Stimulated activated CD4-positive, alpha-beta T cell treated with anti-CD3 and anti-CD28 coated beads, Interleukin-1b, Interleukin-23, amount 100 ng/mL, for 24 hours (primary cell): ENCODE measurements at places on chromosomes 16 and 17.

DNA sequence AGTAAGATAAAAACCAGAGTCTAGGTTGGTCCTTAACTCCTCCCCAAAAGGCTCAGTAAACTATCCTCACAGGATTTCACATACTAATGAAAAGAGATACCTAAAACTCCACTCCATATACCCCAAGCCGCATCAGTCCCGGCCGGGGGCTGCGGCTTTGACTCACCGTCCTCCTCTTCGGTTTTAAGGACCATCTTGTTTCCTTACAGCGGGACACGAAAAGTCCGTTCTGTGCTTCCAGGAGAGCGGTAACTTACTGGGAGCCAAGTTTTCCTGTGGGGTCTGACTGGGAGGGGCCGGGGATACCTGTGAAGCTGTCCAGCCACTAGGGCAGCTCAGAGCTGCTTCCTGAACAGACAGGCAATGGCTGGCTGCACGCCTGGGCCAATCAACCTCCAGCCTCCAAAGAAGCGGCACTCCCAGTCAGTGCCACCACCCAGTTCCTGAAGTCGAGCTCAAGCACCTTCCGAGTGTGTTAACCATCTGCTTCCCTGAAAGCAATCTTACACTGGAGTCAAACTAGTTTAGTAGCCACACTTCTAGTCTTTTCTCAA is 45.5 kb downstream of the CYTH1 start:
- DNase-seq: no peak

DNA sequence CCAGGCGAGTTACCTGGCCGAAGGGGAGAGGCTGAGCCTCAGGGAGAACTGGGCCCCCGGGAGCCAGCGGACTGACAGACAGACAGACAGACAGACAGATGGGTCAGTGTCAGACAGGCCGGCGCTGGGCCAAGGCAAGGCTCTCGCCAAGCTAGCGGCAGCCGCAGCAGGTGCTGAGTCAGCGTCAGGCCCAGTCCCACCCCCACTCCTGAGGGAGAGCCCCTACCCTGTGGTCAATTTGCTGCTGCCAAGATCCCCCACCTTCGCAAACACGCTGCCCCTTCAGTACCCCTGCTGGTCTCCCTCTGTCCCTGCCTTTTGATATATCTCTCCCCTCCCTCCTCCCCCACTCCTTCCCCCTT is 1.5 kb downstream of the FGF11 start:
- DNase-seq: no peak

GRCh38 chr16:54882556-54882955 is 48.1 kb upstream of the IRX5 start:
- DNase-seq: no peak

- DNase-seq: no peak
These were observed 88.8 kb downstream of the ARHGAP44 start for GRCh38 chr17:12877953-12878669.

GRCh38 chr17:50056217-50056960 is 479 bp downstream of the ITGA3 start:
- no peak for DNase-seq

- no peak for DNase-seq
These were observed 23.6 kb upstream of the YWHAE start for GRCh38 chr17:1423456-1424135.

GRCh38 chr17:5410594-5411272 is 8.7 kb downstream of the NUP88 start:
- DNase-seq: no peak

DNA sequence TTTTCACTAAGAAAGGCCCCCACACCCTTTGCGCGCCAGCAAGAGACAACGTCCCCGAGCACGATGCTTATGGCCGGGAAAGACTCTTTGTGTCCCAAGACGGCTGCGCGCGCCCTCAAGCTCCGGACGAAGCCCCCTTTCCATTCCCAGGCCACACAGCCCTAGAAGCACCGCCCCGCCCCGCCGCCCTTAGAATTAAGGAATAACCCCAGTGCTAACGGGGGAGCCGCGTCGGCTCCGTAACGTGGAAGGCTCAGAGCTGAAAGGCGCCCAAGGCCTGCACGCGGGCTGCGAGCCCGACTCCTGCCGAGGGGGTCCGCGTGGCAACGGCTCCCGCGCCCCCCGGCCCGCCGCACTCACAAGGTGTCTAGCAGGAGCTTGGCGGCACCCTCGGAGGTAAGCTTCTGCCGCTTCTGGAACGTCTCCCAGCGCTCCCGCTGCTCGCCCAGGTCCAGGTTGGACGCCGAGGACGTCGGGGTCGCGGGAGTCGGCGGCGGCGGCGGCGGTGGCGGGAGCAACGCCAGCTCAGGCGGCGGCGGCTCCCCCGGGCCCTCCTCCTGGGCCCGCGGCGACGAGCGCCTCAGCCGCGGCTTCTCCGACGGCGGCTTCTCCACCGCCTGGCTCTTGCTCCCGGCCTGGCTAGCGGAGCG is 477 bp downstream of the CENPV start:
- peak; percentile 24 for DNase-seq

GRCh38 chr17:45950888-45951287 is 48.2 kb upstream of the STH start:
- DNase-seq: no peak

- no peak for DNase-seq
These were observed 7.8 kb upstream of the KRT19 start for GRCh38 chr17:41535764-41536481.

DNA sequence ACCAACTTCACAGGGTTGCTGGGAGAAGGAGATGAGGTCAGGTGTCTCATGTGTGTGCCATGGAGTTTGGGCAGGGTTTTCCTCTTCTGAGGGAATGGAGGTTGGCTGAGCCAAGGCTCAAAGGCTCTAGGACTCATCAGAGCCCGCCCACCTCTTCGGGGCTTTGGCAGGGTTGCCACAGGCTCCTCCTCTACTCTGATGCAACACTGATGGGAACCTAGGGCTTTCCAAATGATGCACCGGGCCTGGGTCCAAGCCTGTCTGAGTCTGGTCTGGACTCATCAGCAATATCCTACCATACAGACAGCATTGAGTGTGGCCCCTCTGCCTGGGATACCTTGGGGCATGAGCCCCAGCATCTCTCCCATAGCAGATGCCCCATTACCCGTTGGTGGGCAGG is 59.5 kb upstream of the LHX1 start:
- no peak for DNase-seq

DNA sequence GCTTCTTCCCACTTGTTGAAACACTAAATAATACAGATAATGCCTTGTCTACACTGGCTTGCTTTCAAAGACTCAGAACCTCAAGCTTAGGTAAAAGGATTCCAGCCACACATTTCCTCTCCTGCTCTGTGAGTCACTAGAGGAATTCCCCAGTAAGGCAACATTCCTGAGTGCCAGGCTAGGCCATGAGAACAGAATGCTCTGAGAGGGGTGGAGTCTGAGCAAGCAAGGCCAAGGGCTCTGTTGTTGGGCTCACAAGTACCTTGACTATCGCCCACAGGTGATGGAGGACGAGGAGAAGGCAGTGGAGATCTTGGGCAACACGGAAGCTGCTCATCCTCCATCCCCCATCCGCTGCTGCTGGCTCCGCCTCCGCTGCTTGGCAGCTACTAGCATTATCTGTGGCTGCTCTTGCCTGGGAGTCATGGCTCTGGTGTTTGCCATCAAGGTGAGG is 6.7 kb upstream of the PHKG2 start:
- no peak for DNase-seq

DNA sequence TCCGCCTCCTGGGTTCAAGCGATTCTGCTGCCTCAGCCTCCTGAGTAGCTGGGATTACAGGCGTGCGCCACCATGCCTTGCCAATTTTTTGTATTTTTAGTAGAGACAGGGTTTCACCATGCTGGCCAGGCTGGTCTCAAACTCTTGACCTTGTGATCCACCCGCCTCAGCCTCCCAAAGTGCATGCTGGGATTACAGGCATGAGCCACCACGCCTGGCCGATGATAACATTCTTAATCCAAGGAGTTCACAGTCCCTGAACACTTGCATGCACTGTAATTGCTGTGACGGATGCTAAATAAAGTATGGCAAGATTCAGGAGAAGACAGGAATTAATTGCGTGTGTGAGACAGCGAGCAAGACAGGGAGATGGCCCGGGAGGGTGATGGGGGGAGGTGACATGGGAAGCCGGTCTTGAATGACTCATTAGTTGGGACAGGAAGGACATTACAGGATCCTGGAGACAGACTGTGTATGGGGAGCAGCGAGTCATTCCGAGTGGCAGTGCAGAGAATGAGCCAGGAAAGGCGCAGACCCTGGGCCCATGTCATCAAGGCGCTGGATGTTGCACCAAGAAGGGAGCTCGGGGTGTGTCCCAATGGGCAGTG is 6.7 kb downstream of the ABCA3 start:
- DNase-seq: no peak

DNA sequence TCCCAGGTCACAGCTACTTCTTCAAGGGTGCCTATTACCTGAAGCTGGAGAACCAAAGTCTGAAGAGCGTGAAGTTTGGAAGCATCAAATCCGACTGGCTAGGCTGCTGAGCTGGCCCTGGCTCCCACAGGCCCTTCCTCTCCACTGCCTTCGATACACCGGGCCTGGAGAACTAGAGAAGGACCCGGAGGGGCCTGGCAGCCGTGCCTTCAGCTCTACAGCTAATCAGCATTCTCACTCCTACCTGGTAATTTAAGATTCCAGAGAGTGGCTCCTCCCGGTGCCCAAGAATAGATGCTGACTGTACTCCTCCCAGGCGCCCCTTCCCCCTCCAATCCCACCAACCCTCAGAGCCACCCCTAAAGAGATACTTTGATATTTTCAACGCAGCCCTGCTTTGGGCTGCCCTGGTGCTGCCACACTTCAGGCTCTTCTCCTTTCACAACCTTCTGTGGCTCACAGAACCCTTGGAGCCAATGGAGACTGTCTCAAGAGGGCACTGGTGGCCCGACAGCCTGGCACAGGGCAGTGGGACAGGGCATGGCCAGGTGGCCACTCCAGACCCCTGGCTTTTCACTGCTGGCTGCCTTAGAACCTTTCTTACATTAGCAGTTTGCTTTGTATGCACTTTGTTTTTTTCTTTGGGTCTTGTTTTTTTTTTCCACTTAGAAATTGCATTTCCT is 3.4 kb upstream of the LPCAT2 start:
- no peak for DNase-seq

- DNase-seq: peak; percentile 21
These were observed 593 bp upstream of the WDR45B start for GRCh38 chr17:82648742-82649331.

DNA sequence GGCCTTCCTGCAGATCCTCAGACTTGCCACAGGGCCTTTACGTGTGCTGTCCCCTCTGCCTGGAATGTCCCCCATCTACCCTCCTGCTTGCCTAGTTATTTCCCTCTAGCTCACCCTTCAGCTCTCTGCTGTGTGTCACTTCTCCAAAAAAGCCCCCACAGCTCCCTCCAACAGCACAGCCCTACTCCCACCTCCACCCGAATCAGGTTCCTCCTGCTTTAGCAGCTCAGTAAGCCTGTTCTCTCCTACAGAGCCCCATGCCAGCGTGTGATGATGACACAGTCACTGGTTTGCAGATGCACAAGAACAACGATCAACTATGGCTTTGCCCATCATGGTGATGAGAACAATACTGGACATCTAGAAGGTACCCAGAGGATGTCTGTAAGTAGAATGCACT is 7.1 kb upstream of the SAMD14 start:
- DNase-seq: no peak

DNA sequence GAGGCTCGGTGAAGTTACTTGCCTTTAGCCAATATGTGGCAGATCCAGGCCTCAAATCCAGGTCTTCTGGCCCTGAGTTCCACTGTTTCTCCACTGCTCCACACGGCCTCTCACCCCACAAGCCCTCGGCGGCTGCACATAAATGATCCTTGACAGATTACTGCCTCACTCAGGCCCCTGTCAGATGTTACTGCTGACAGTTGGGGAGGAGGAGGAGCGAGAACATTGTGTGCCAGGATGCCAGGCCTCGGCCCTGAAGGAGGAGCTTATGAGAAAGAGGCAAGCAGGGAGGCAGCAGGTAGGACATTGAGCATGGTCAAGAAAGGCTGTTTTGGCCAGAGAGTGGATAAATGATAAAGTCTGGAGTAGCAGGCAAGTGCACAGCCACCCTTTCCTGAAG is 88.6 kb downstream of the RAB11FIP4 start:
- no peak for DNase-seq

- no peak for DNase-seq
These were observed 45.1 kb downstream of the FZD2 start for GRCh38 chr17:44602390-44602789.

GRCh38 chr17:55450232-55450825 is 28.7 kb upstream of the MMD start:
- no peak for DNase-seq

DNA sequence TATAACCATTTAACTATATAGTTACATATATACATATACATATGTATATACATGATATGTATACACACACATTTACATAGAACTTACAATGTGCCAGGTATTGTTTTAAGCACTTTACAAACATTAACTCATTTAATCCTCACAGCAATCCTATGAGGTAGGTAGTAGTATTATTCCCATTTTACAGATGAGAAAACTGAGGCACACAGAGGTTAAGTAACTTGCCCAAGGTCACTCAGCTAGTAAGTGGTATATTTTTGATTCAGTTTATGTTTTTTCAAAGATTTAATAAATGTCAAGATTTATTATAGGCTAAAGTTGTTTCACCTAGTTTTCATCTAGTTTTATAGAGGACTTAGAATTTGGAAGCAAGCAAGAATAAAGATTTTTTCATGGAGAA is 6.6 kb downstream of the KRT222 start:
- no peak for DNase-seq

GRCh38 chr17:47973541-47973940 is 2.6 kb downstream of the CDK5RAP3 start:
- no peak for DNase-seq
